ENCODE measurements at places on chromosomes 3 and 15.
A peak's percentile ranks its signal among the peaks of the same experiment; 100 is the strongest.

DNA sequence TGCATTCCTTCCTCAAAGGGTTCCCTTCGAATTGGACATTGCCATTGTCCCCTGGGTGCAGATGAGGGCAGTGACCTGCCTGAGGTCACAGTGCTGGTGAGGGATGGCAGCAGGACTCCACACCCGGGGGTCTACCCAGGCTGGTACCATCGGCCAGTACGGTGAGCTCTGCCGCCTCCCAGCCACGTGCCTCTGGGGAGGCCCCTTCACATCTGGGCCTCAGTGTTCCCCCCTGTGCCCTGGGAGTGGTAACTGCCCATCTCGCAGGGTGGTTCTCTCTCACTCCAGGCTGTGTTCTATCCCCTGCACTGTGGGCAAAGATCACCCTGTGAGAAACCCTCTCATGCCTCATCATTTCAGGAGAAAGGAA lies 99.4 kb upstream of the IQSEC1 start:
- DNase-seq = no peak

DNA sequence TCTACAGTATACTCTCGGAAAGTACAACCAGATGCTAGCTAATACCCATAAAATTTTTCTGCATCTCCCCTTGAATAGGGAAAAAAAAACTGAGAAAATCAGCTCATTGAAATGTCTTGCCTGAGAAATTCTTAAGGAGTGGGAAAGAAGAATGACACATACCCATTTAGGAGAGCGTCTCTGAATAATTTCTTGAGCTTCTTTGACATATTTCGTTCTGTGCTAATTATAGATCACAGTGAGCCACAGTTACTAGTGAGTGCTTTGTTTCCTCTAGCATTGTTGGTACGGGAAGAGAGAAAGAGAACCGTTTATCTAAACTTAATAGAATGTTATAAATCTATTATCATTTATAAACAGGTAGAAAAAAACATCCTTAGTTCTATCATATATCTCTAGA lies 588.4 kb downstream of the UNC13C start:
- DNase-seq = no peak

- DNase-seq = no peak
Measured at GRCh38 chr15:100672959-100673358, 70.6 kb downstream of the ASB7 start.

GRCh38 chr3:23671851-23672589 lies 133.7 kb upstream of the UBE2E1 start:
- DNase-seq = no peak

- DNase-seq = peak; percentile 76
Measured at GRCh38 chr3:138347960-138348753, at the start of gene MRAS. Gene MRAS, plus strand, starts transcription at chr3:138348579. Its CDS starts 24,305 bp downstream, at chr3:138372884.

- DNase-seq = no peak
Measured at GRCh38 chr15:84911879-84912660, 27.6 kb downstream of the SLC28A1 start.

GRCh38 chr3:192487033-192487432 lies 240.3 kb downstream of the FGF12 start:
- DNase-seq = no peak

- no peak for DNase-seq
Measured at GRCh38 chr3:191915712-191916111, 454.7 kb downstream of the PYDC2 start.

DNA sequence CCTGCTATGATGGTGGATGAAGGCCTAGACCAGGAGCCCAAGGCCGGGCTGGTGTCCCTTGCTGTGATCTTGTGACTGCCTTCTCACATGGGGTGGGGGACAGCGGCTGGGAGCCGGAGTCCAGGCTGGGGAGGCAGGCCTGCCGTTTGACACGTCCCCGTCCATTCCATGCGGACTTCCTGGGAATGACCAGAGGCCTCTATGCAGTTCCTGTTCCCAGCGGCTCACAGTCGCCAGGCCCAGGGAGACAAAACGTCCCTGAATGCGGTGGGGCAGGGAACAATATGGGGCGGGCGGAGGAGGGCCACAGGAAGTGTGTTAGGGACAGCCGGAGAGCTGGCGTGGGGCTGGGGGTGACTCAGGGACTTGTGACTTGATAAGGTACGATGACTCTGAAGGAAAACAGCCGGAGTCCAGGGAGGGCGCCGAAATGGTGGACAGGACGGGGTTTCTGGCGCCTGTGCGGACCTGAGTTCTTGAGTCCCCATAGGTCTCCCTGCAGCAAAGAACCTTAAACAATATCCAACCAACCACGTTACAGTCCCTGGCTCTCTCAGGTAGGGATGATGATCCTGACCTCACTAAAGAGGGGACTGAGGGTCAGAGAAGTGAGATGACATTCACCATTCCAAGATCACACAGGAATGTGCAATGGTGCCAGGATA lies 40.5 kb upstream of the SMAD6 start:
- no peak for DNase-seq

DNA sequence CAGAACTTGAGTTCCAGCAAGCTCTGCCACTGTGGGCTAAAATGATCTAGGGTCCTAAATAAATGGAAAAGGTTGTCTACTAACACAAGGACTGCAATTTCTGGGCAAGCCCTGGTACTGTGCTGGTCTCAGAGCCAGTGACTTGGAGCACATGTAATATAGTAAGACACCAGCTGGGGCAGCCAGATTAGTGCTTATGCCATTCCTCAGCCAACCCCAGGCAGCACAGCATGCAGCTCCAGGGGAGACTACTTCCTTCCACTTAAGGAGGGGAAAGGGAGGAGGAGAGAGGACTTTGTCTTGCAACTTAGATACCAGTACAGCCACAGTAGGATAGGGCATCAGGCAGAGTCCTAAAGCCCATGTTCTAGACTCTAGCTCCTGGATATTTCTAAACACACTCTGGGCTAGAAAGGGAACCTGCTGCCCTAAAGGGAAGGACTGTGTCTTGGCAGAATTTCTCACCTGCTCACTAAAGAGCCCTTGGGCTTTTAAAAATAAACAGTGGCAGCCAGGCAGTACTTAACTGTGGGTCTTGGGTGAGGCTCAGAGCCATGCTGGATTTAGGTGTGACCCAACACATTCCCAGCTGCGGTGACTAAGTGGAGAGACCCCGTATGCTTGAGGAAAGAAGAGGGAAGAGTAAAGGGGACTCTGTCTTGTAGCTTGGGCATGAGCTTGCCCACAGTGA lies 223.7 kb upstream of the BCHE start:
- DNase-seq = no peak

GRCh38 chr3:29668728-29669127 lies 387.9 kb downstream of the RBMS3 start:
- DNase-seq = no peak

DNA sequence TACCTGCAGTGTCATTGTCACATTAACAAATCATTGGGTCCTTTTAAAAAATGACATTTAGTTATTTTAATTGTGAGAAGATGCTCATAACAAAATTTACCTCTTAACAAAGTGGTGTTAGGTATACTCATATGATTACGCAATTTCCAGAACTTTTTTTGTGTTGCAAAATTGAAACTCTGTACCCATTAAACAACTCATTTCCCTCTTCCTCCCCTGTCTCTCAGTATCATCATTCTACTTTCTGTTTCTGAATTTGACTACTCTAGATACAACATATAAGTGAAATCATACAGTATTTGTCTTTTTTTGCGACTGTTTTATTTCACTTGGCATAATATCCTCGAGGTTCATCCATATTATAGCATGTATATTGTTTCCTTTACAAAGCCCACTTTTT lies 58.7 kb upstream of the CHST2 start:
- no peak for DNase-seq

DNA sequence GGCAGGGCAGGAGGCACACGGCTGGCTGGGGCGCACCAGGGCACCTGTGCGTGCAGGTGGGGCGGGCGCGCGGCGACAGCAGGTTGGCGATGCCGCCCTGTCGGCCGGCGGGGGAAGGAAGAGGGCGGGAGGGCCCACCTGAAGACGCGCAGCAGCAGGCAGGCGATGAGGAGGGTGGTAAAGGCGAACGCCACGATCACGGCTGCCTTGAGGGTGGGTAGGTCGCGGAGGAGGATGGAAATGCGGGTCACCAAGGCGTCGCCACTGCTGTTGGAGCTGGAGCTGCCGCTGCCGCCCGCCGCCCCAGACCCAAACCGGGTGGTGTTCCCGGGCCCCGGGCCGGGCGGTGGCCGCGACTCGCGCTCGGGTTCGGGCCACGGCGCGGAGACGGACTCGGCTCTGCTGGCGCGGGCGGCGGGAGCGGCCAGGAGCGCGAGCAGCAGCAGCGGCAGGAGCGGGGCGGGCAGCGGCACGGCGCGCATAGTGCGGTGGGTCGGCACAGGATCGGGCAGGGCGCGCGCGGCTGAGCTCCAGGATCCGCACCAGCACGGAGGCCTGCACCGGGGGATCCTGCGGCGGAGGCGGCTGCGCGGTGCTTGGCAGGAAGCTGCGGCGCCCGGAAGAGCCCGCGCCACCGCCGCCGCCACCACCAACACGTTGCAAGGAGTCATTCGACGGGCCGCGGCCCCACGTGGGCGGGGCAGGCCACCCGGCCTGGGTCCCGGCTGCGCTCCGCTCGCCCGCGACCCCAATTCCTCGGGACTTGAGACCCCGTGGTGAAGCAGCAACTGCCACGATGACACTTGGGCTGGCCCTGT lies at the start of gene FAM174B:
Gene FAM174B (minus strand): TSS at position 598 of the 818 bp plus-strand sequence.
- peak; percentile 71 for DNase-seq

DNA sequence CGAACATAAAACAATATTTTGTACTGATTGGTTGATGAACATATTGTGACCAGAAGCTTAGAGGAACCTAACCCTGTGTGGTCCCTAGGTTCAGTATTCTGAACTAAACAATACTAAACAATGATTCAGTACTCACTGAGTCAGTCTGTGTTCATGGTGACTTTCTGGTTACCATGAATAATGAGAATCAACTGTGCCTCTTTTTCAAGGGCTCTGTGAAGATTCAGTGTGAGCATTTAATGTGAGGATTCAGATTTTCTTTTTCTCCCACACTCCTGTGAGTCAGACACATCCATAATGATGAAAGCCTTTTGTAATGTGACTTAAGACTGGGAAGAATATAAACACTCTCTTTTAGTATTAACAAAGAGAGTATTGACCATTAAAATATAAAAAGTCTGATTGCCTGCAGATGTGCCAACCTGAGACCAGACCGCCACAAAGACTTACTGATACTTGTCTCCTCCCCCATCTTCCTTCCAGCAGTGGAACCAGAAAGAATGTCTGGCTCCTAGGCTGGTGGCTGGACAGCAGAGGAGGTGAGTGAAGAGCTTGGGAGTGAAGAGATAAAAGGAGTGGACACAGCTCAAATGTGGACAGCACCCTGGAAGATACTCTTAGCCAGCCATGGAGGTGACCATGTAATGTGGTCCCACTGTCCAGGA lies 17.6 kb upstream of the ACTL6A start:
- no peak for DNase-seq

- DNase-seq = peak; percentile 84
Measured at GRCh38 chr3:50550079-50550736, 17.3 kb downstream of the C3orf18 start.

GRCh38 chr3:45541326-45542321 lies 52.9 kb upstream of the LIMD1 start:
- DNase-seq = no peak

DNA sequence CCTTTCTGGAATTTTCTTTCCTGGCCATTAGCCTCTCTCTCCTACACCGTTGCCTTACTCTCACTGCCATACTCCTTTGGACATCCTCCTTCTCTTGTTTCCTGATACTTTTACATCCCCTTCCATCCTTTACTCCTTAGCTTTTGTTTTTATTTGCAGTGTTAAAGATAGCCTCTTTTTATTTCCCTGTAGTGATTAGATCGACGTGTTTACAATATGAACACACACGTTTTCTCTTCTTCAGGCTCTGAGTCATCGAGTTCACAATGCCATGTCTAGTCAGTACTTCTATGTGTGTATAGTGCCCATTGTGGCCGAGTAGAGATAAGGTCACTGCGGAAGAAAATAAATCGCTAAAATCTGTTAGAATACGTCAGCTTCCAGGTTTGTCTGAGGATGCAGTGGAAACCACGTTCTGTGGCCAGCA lies 208.5 kb downstream of the LPP start:
- no peak for DNase-seq

GRCh38 chr15:38535491-38536200 lies 29.0 kb downstream of the RASGRP1 start:
- no peak for DNase-seq

GRCh38 chr3:31743331-31744089 lies 210.8 kb downstream of the STT3B start:
- DNase-seq = no peak

- DNase-seq = no peak
Measured at GRCh38 chr15:81286621-81287121, 37.3 kb downstream of the STARD5 start.

- DNase-seq = no peak
Measured at GRCh38 chr15:55696221-55696620, 46.7 kb downstream of the PRTG start.

DNA sequence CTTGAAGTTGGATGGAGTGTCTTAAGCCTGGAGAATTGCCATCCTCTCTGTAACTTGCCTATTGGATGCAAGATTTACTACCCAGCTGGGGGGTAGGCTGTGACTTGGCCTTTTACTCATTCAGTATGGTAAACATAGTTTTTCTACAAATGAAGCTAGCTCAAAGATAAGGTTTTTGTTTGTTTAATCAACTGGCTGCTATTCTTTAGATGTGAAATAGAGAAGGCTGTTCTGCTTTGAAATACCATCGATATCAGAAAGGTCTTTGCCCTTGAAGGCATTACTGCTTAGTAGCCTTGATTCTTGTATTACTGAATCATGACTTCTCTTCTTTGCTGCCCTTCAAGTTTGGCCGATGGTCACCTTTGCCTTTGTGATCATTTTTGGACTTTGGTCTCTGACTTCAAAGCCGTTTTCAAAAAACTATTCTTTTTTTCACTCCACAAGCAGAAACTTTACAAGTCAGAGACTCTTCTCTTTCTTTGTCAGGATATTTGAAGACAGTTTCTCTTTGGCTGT lies 83.1 kb downstream of the GAP43 start:
- no peak for DNase-seq

- no peak for DNase-seq
Measured at GRCh38 chr3:5498981-5499380, 311.5 kb downstream of the EDEM1 start.

GRCh38 chr3:147812186-147812911 lies 403.2 kb downstream of the ZIC1 start:
- DNase-seq = no peak

DNA sequence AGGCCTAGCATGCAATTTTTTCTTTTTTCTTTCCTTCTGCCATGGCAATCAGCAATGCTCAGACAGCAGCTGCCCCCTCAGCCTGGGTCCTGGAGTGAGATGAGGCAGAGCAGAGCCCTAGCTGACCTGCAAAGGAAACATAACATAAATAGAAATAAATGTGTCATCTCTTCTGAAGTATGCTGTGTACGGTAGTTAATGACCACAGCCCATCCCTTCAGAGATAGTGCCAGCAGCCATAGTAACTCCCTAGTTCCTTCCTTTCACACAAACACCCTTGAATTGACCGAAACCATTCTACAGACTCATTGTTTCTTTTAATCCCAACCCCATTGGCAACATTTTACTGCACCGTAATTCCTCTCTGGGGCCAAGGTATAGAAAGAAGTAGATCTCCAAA lies 8.4 kb upstream of the CD47 start:
- DNase-seq = no peak

DNA sequence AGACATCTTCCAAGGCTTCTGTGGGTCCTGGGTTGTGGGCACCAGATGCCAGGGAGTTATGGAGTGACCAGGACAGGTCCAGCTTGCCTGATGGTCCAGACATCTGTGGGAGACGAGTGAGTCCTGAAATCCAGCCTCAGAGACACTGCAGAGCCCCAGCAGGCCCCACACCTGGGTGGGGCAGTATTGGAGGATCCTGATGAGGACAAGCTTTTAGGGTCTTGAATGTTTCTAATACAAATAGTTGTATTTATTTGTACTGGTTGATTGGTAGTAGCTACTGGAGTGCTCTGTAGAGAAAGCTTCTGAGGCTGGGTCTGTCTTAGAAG lies 67.5 kb upstream of the PRR23C start:
- no peak for DNase-seq
